Germinal center (tissue), 1 donor: ENCODE measurements at places on chromosomes 4 and X.

DNA sequence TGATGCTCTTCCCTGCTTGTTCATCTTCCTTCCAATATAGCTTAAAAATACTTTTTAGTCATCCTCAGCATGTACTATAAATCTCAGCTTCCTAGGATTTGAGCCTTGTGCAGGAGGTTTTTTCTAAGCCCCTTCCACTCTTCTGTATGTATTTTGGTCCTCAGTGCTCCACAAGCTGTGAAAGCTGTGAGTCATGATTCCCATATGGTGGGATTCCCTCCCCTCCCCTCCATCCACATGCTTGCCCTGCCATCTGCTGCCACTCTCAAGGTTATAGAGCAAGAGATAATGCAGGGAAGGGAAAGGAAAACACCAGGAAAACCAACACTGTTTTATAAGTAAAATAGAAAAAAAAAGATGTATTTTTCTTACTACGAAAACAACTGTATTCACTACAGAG lies 58.5 kb upstream of the AP1S2 start:
- no peak for DNase-seq

GRCh38 chr4:20265726-20266125 lies 14.0 kb downstream of the SLIT2 start:
- no peak for DNase-seq

GRCh38 chr4:37615059-37615719 lies 71.0 kb downstream of the RELL1 start:
- DNase-seq: no peak

- no peak for DNase-seq
Observed at GRCh38 chrX:18465051-18465450, 39.6 kb downstream of the CDKL5 start.

DNA sequence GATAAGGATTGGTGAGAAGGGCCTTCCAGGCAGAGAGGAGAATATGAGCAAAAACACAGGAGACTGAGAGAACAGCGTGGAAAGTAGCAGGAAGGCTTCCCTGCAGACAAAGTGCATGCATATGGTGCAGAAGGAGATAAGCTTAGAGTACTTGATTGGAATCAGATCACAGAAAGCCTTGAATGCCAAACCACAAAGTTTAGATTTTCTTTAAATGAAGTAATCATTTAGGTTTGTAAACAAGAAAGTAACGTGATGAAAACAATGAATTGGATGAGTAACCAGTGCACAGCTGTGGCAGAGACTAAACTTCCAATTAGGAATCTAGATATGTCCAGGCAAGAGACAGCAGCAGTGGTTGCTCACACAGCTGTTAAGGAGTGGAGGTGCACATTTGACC lies 83.8 kb upstream of the C1QTNF7 start:
- DNase-seq: no peak

DNA sequence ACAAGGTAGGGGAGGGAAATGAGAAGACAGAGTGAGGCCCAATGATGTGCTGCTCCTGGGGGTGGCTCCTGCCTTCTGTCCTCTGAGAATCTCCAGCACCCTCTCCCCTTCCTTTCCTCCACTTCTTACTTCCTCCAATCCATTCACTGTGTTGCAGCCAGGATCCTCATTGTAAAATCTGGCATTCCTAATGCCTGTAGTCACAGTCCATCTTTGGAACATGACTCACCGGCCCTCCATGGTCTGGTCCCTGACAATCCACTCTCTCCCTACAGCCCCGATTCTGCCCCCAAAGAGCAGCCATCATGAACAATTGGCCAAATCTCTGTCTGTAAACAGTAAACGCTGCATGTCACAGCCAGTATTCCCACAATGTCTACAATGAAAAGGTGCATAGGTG lies 72.9 kb downstream of the CLNK start:
- no peak for DNase-seq

GRCh38 chr4:36039026-36039425 lies 205.3 kb downstream of the ARAP2 start:
- DNase-seq: no peak

GRCh38 chrX:103101299-103102042 lies 8.5 kb upstream of the NXF3 start:
- DNase-seq: no peak

DNA sequence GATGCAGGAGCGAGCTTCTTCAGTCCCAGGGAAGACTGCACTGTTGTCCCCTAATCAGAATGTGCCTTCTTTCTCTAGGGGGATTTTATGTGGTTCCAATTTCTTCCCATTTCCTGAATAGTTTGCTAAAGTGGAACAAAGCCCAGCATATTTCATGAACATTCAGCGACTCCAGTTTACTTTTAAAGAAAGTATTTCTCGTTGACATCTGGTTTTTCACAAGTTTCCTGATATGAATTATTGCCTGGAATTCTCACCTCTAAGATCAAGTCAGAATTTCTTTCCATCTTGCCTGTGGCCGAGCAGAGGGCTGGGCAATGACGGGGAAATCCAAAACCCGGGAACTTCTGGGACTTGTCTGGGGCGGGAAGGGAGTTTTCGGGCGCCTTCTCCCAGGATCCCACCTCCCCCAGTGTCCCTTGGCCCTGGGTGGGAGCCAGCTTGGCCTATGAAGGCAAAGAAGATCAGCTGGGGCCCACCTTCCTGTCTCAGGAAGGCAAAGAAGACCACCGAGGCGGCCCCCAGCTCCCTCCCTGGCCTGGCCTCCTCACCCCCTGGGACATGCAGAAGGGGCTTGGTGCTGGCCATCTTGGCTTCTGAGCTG lies 15.4 kb downstream of the SORCS2 start:
- DNase-seq: no peak
